ENCODE measurements at places on chromosomes 3 and 15.
A peak's percentile ranks its signal among the peaks of the same experiment; 100 is the strongest.

DNA sequence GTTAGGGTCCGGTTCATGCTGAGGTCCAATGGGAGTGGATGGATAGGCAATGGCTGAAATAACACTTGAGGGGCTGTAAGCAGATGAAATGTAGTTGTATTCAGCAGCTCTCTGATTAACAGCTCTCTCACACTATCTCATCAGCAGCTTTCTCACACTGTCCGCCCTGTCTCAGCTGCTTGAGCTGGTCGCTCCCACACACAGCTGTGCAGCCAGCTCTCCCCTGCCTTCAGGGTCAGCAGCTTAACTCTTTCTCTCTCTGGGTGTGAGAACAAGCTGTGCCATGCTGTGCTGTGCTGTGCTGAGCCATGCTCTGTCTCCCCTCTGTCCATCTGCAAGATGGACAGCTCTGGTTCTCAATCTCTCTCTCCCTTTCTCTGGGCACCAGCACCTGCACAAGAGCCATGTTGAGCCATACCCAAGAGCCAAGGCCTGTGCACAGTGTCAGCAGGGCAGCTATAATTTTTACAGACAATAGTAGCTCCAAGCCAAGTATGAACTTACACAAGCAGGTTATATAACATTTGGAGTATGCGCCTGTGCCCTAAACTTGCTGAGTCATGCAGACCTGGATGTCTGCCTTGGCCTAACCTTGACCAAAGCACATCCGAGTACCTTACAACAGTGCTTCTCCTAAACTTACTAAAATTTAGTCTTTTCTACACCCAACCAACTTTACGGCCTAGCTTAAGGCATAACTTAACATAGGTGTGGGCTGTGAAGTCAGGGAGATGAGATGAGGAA lies 291.3 kb upstream of the TRIM42 start:
- no peak for DNase-seq

DNA sequence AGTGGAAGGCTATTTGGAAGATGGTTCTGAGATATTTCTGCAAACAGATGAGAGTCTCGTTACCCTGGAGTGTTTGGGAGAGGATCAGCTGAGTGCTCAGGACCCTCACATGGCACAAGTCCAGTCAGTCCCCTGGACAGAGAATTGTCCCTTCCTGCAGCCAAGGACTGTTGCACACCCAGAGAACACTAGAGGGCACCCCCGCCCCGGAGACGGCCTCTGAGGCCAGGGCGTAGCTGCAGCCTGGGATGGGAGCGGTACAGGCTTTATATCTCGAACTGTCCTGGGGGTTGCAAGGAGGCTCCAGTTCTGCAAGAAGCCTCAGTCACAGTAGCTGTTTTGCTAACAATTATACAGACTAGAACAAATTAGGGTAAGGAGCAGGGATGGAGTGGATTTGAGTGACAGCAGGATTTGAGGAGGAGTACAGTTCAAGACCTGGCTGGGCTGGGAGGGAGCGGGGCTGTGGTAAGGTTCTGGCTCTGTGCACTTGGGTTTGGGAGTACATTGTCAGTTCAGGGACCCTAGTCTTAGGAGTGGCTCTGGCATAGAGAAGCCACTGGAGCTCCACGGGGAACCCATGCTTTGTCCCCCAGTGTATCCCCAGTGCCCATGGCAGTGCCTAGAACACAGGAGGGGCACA lies 67.6 kb upstream of the HACD2 start:
- no peak for DNase-seq

- no peak for DNase-seq
Measured at GRCh38 chr15:37789881-37790280, 144.6 kb upstream of the TMCO5A start.

- no peak for DNase-seq
Measured at GRCh38 chr3:120816728-120817127, 74.2 kb downstream of the GTF2E1 start.

- DNase-seq = no peak
Measured at GRCh38 chr3:99532246-99532645, 106.1 kb upstream of the COL8A1 start.

DNA sequence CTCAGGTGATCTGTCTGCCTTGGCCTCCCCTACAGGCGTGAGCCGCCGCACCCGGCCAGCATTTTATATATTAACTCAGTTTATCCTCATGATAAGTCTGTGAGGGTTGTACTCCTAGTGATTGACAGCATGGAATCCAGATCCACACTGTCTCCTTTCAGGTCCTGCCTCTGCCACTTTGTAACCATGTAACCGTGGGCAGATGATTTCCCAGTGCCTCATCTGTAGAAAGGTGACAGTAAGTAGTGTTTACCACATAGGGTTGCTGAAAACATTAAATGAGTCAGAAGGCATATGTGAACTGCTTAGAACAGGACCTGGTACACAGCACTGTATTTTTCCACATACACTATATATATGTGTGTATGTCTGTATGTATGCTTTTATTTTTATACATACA lies 2.4 kb downstream of the FYTTD1 start:
- no peak for DNase-seq

GRCh38 chr3:14867936-14868570 lies 49.3 kb downstream of the FGD5 start:
- DNase-seq = no peak

GRCh38 chr3:125002414-125003368 lies 53.1 kb downstream of the HEG1 start:
- DNase-seq = peak; percentile 84

DNA sequence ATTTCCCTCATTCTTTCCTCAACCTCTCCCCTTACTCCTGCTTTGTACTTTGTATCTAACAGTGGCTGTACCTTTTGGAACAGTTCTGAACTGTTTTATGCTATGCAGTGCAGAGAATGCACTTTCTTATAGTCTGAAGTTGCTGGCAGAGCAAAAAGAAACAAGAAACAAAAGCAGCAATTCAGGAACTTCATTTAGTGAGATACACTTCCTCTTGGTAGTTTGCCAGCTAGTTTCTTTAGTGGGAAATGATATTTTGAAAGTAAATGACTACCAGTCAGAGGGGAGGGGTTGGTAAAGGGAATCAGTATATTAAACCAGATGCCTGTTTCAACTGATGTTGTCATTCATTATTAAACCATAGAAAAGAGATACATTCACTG lies 55.0 kb upstream of the CHD2 start:
- peak; percentile 82 for DNase-seq
